Right lobe of liver (tissue), 6 donors: ENCODE measurements at places on chromosomes 5 and 9. TPM values are rescaled to one million over a fixed set of nuclear protein-coding genes. Genes with fewer than 3 reads are reported as not detected.

DNA sequence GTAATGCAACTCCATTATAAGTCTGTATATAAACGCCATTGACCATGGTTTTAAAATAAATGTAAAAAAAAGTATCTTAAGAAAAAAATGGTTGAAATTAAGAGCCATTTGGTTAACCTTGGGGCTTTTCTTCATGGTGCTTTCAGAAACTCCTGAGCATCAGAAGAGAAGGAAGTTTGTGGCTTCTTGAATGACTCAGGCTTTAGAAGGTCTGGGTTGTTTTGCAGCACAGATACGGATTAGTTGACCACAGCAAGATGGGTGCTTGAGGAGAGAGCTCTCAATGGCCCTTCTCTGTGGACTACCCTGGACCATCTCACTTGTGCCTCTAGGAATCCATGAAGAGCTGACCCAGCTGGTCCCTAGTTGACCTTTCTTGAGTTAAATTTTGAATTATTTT lies 189.5 kb downstream of the TMEM38B start:
- H3K4me3 ChIP-seq = no peak overlapping the region
- no peaks in the 10 kb centered on the region for H3K36me3 ChIP-seq
- H3K4me1 ChIP-seq = no peaks in the 10 kb centered on the region

GRCh38 chr5:175783739-175784138 lies 87.6 kb upstream of the CPLX2 start:
- H3K4me3 ChIP-seq = no peak overlapping the region
- no peak overlapping the region for H3K27ac ChIP-seq
- no peaks in the 10 kb centered on the region for H3K4me1 ChIP-seq
- DNase-seq = no peak

DNA sequence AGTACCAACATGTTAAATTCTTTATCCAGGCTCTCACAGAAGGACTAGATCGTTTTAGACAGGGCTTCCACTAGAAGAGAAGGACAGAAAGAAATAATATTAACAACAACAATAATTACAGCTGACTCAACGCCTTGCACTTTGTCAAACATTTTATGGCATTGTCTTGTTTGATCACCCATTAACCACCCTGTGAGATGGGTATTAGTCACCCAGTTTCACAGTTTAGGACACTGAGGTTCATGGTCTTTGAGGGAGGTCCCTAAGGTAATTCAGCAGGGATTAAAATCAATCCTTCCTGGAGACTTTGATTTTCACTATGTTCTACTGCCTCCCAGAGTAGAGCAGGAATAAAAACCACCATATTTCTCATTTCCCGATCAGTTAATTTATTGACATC lies 51.4 kb upstream of the BNC2 start:
- no peak overlapping the region for H3K27ac ChIP-seq
- no peaks in the 10 kb centered on the region for H3K27me3 ChIP-seq
- H3K4me1 ChIP-seq = no peaks in the 10 kb centered on the region
- no peak for DNase-seq
- no peak overlapping the region for H3K4me3 ChIP-seq

CSF1R gene
- total RNA-seq = 45.1 TPM

PLPP1 gene
- 40.6 TPM for total RNA-seq
